Pancreas (tissue), 10 donors: ENCODE measurements at places on chromosomes 2 and 18.
A peak's percentile ranks its signal among the peaks of the same experiment; 100 is the strongest.

DNA sequence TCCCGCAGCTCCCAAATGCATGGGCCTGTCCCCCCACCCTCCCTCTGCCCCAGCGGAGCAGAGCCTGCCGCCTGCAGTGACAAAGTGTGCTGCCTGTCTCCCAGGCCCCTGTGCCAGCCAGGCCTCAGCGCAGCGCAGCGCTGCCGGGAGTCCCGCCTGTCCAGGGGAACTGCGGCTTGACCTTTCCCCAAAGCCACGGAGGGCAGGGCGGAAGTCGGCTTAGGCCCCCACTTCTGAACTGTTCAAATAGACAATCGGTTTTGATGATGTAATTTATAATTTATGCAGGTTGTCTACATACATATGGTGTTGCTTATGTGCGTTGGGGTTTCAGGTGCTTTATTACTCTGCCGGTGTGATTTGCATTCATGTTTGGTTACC, 7.1 kb downstream of the GBX2 start:
- DNase-seq: no peak
- no peaks in the 10 kb centered on the region for H3K27me3 ChIP-seq
- no peaks in the 10 kb centered on the region for H3K36me3 ChIP-seq
- H3K4me3 ChIP-seq: no peak overlapping the region
- H3K4me1 ChIP-seq: peaks cover 4% of the 10 kb centered on the region

DNA sequence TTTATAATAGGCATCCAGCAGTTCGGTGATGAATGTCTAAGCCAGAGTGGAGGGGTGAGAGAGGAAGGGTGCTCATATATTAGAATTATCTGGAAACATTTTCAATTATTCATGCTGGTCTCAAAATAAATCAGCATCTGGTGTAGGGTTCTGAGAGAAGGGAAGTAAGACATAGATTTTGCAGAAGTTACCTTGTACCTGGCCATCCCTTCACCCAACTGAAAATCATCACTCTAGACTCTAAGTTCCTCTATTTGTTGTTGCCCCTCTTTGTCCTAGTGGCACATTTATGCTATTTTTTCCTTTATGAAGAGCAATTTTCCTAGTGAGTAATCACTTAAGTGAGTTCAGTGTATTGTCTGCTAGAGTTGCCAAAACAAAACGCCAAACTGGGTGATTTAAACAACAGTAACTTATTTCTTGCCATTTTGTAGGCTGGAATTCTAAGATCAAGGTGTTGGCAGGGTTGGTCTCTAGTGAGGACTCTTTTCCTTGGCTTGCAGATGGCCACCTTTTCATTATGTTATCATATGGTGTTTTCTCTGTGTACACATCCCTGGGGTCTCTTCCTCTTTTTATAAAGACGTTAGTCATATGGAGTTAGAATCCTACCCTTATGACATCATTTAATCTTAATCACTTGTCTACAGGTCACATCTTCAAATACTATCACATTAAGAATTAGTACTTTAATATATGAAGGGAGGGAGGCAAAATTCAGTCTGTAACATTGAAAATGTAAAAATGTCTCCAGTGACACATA, 129.9 kb upstream of the KLHL14 start:
- no peak overlapping the region for H3K4me3 ChIP-seq
- no peak overlapping the region for H3K27ac ChIP-seq
- no peaks in the 10 kb centered on the region for H3K27me3 ChIP-seq
- no peaks in the 10 kb centered on the region for H3K4me1 ChIP-seq
- no peaks in the 10 kb centered on the region for H3K36me3 ChIP-seq
- DNase-seq: no peak

GRCh38 chr2:210964141-210964764, 407.9 kb downstream of the CPS1 start:
- no peaks in the 10 kb centered on the region for H3K27me3 ChIP-seq
- no peaks in the 10 kb centered on the region for H3K36me3 ChIP-seq
- H3K27ac ChIP-seq: no peak overlapping the region
- no peaks in the 10 kb centered on the region for H3K4me1 ChIP-seq

DNA sequence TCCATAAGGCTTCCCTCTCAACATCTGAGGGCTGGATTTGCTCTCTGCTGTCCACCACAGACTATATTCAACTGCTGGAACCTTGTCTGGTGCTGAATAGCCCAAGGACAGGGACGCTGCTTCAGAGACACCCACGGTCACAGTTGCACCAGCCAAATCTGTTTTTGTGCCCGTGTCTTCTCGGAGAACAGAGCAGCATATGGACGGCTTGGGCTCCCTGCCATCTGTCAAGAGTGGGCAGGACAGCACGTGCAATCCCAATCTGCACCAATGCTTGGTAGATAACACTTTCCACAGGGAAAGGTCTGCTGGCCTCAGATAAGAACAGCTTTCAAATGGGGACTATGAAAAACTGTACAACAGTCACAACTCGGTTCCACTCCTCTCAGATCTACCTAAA, 466.1 kb downstream of the TGIF1 start:
- H3K27me3 ChIP-seq: no peaks in the 10 kb centered on the region
- H3K27ac ChIP-seq: no peak overlapping the region
- H3K4me3 ChIP-seq: no peak overlapping the region
- no peaks in the 10 kb centered on the region for H3K36me3 ChIP-seq

GRCh38 chr2:10774394-10774793, 38.2 kb downstream of the PDIA6 start:
- H3K4me1 ChIP-seq: no peaks in the 10 kb centered on the region
- no peaks in the 10 kb centered on the region for H3K27me3 ChIP-seq
- no peak overlapping the region for H3K27ac ChIP-seq
- H3K4me3 ChIP-seq: no peak overlapping the region

DNA sequence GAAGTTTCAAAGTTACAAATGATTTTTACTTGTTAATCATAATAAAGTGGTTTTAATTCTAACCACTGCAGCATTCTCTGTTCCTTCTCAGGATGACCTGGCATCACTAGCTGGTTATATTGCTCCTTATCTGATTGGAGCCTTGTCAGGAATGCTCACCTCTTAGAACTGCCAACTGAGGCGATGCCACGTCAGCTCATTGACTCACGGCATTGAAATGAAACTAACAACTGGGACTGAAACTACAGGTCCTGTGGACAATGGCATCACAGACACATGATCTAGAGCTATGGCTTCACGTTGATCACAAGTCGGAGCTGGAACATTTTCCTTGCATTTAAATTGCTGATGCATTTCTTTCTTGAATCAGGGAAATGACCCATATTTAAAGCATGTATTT, 54.9 kb upstream of the MAP2 start:
- H3K36me3 ChIP-seq: no peaks in the 10 kb centered on the region
- no peaks in the 10 kb centered on the region for H3K4me1 ChIP-seq
- peak overlapping the region; percentile 63 for H3K27ac ChIP-seq
- DNase-seq: no peak
